ENCODE measurements at places on chromosomes 13 and 19. TPM values are rescaled to one million over a fixed set of nuclear protein-coding genes. Genes with fewer than 3 reads are reported as not detected.

The MUC16 gene
- total RNA-seq, result 0.02 TPM

The CLDND2 gene
- total RNA-seq, result 4.6 TPM

The XAB2 gene
- total RNA-seq, result 25.6 TPM

The GJB2 gene
- total RNA-seq, result 0.68 TPM

The YIPF2 gene
- total RNA-seq, result 20.2 TPM

The GRIN3B gene
- total RNA-seq, result 1.8 TPM

The NLRP7 gene
- not detected for total RNA-seq

The VSTM1 gene
- total RNA-seq, result 0.52 TPM

The ISYNA1 gene
- 45.1 TPM for total RNA-seq

The ODAD3 gene
- total RNA-seq, result 0.49 TPM

The ZNF665 gene
- not detected for total RNA-seq

The KIR2DL4 gene
- total RNA-seq, result not detected

The LRRC4B gene
- 0.40 TPM for total RNA-seq

The ZNF155 gene
- 2.3 TPM for total RNA-seq

The CCDC122 gene
- total RNA-seq, result 1.7 TPM

The KLK14 gene
- 0.55 TPM for total RNA-seq

The SCEL gene
- 0.79 TPM for total RNA-seq

The CTXN1 gene
- 21.5 TPM for total RNA-seq

The TOMM40 gene
- 241 TPM for total RNA-seq

The DNAJC15 gene
- 0.10 TPM for total RNA-seq

The ELAVL1 gene
- total RNA-seq, result 66.7 TPM
